ENCODE measurements at places on chromosomes 5 and 9. TPM values are rescaled to one million over a fixed set of nuclear protein-coding genes. Genes with fewer than 3 reads are reported as not detected.

Gene SAXO1
- total RNA-seq, result not detected

Gene GOLM1
- total RNA-seq, result 393 TPM

- no peaks in the 10 kb centered on the region for H3K4me1 ChIP-seq
- DNase-seq, result no peak
- no peaks in the 10 kb centered on the region for H3K36me3 ChIP-seq
- no peaks in the 10 kb centered on the region for H3K27me3 ChIP-seq
Observed at GRCh38 chr9:33877727-33878489, 60.9 kb downstream of the UBE2R2 start.

Gene SLC6A7
- 24.9 TPM for total RNA-seq

Gene ZFP2
- total RNA-seq, result 0.89 TPM

Gene NFIL3
- total RNA-seq, result 13.7 TPM
